Renal cortex interstitium (tissue), 15 donors: ENCODE measurements at places on chromosomes 4 and X.

DNA sequence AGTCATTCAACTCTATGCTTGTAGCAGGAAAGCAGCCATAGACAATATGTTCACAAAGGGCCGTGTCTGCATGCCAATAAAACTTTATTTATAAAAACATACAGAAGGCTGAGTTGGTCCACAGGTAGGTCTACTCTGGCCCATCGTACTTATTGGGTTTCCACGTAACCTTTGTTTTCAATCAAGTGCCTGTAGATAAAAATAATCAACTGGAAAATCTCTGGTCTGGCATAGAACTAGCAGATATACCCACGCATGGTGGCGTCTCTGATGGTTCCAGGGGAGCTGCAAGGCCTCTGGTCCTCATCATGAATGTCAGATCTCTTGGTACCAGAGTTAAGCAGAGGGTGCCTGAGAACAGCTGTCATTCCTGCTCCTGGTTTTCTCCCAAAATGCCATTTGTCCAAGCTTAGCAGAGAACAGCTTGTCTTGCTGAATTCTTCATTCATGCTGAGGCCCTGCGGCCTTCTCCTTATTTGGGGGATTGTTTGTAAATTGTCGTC, 31.4 kb upstream of the JAKMIP1 start:
- DNase-seq, result no peak

DNA sequence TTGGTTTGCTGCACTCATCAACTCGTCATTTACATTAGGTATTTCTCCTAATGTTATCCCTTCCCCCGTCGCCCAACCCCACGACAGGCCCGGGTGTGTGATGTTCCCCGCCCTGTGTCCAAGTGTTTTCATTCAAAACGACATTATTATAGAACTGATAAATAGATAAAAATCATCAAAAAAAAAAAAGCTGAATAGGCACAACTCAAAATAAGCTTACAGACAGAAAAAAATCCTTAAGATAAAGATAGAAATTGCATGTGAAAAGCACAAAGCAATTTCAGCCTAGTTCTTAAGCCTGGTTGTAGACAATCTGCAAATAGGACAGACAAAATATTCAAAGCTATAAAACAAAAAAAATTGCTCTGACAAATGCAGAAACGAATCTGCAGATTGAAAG, 142.9 kb upstream of the LNX1 start:
- DNase-seq, result no peak

GRCh38 chr4:27062256-27062655, 201.6 kb downstream of the STIM2 start:
- no peak for DNase-seq

DNA sequence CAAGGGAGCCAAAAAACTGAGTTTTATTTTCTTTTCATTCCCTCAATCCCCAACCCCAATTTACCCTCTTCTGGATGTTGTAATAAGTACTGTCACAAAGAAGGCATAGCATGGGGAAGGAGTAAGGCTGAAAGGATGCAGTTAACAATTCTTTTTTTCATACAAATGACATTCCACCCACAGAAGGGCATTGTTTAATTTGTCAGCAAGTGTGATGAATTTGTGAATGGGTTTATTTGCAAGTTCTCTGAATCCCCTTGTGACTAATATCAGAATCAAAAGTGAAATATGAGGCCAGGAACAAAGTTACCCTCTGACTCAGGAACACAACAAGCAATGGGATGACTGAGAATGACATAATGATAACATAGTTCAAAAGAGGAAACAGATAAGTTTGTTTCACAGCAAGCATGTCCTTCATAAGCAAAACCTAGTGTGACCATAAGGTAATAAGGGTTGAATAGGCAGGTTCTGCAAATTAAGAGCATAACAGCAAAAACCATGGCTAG, 2.1 kb downstream of the GEMIN8 start:
- DNase-seq, result no peak

DNA sequence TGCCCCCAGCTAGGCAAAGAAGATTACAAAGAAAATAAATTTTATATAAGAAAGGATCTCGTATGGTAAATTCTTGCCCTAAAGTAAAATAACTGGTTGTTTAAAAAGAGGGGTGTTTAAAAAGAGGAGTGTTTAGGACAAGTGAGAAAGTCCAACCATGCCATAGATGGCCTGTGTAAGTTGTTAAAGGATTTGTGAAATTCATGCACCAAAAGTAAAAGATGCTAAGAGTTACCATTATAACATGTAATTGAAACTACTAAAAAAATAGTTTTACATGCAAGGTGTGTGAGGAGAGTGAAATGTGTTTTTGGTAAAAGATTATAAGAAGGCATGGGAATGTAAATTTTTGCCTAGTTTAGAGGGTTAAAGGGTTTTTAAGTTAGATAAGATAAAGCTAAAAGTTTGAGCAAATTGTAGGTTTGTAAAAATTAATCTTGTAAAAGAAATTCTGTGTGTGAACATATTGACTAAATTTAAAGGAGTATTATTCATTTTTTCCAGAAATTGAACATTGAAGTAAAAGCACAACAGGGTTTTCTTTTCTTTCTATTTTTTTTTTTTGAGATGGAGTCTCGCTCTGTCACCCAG, 20.1 kb downstream of the HTT-AS start:
- DNase-seq, result no peak

GRCh38 chr4:140427919-140428471, 547 bp upstream of the CLGN start:
- DNase-seq, result no peak
